ENCODE measurements at places on chromosomes 11 and 22.

DNA sequence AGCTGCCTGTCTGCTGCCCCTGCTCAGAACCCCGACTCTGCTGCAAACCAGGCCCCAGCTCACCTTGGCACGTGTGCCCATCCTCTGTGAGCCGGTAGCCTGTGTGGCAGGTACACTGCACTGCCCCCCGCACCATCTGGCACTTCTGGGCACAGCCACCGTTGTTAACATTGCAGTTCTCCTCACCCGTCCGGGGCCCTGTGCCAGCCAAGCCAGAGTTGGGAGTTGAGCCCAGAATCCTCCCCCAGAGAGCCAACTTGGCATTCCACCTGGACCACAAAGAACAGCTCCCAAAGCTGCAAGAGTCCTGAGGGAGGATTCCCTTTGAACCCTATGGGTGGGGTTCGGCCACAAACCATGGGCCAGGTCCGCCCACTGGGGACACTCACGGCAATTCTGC is 22.5 kb downstream of the LRP4 start:
- no peak for DNase-seq

GRCh38 chr11:86091086-86091485 is 22.2 kb upstream of the PICALM start:
- DNase-seq = no peak

- no peak for DNase-seq
These were observed 10.4 kb downstream of the MLC1 start for GRCh38 chr22:50074551-50075530.

DNA sequence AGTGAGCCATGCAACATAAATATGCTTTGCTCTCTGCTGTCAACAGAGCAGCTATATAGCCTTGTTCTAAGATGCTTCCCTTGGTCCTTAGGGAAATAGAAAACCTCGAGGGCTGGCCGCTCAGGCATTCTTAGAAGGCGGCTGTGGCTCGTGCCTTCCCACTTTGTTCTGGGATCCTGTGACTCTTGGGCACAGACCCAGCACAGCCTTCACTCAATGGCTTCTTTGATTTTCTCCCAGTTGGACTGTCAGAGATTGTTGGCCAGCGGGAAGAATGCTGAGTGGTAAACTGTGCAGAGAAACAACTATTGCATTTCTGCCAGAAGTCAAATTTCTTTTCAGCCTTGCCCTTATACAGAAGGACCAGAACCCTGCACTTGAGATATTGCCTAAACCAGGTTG is 9.5 kb upstream of the MICAL2 start:
- DNase-seq = no peak

DNA sequence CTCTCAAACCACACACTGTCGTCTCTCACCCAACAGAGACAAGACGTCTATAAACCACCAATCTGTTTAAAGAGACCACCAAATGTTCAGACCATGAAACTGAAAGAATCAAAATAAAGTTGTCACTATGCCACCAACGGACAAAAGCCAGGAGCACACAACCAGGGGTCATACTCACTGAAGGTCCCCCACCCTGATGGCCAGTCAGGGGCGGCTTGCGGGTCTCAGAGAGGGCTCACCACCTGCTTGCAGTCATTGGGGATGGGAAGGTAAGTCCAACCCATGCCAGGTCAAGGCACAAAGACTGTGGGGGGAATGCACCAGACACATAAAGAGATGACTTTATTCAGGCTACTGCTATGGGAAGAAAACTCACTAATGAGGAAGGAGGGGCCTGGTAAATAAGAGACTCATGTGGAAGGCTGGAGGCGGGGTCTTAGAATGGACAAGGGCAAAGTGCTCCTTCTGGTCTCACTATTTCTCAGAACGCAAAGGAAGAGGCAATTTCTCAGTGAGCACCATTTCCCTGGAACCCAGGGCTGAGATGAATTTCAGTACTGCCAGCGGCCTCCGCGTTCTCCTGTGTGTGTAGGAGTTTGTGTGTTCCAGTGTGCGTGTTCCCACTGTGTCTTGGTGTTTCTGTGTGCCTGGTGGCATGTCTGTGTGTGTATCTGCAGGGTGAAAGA is 17.3 kb downstream of the SCARF2 start:
- DNase-seq = no peak

GRCh38 chr11:103055221-103055890 is 36.6 kb downstream of the DCUN1D5 start:
- DNase-seq = no peak

DNA sequence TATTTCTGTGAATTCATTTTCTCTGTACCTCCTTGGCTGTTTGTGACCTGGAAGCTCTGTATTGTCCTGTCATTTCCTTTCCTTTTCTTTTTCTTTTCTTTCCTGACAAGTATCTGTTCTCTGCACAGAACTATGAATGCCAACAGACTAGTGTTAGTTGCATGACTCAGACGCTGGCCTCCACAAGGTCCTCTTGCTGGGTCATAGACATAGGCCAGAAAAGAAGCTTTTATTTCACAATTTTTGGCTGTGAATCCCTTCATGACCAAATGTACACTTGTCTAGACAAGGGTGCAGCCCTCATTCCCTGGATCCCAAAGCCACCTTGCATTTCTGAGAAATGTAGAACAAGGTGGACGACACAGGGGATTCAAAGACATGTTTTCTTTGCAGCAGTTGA is 104.1 kb upstream of the MTNR1B start:
- DNase-seq = no peak
